Progenitor cell of endocrine pancreas (in vitro differentiated cells): ENCODE measurements at places on chromosomes 7 and 10.

DNA sequence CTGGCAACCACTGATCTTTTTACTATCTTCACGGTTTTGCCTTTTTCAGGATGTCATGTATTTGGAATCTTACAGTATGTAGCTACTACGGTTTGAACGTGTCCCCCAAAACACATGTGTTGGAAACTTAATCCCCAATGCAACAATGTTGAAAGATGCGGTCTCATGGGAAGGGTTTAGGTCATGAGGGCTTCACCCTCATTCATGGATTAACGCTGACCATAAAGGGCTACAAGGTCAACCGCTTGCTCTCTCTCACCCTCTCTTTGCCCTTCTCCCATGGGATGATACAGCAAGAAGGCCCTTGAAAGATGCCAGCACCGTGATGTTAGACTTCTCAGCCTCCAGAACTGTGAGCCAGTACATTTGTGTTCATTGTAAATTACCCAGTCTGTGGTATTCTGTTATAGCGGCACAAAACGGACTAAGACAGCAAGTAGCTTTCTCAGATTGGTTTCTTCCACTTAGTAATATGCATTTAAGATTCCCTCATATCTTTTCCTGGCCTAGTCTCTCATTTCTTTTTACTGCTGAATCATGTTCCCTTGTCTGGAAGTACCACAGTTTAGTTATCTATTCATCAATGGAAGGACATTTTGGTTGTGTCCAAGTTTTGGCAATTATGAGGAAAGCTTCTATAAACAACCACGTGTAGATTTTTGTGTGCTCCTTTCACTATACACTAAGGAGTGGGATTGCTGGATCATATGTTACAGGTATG lies 3.0 kb upstream of the CRYGN start:
- no peak for DNase-seq

GRCh38 chr10:3749011-3749410 lies 36.0 kb downstream of the KLF6 start:
- DNase-seq = no peak

DNA sequence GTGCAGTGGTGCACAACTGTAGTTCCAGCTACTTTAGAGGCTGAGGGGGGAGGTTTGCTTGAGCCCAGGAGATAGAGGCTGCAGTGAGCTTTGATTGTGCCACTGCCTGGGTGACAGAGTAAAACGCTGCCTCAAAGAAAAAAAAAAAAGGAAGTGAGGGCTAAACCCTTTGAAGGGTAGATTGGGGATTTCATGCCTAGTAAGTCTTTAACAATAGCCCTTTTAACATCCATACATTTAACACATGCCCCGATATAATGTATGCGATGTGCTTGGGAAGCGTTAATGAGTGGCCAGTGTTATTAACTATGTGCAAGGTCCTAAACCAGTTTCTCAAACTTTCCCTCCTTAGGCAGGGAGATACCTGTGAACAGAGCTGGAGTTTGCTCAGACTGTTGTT lies 229.2 kb upstream of the HPS1 start:
- no peak for DNase-seq

DNA sequence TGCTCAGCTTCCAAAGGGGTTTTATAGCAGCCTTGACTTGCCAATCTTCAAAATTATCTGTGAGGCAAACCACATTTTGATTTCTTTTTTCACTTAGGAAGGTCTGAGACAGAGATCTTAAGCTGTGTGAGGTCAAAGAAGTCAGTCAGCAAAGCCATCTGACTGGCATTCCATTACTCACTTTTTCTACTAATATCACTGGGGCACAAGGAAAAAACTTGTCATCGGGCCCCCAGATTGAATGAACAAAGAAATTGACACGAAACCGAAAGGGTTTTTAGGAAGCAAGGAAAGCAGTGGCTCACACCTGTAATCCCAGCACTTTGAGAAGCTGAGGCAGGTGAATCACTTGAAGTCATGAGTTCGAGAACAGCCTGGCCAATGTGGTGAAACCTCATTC lies 78.5 kb upstream of the FRMD4A start:
- DNase-seq = no peak

GRCh38 chr7:157373493-157373892 lies 36.7 kb downstream of the DNAJB6 start:
- no peak for DNase-seq
